MG63 (cell line): ENCODE measurements at places on chromosomes 13 and 19. TPM values are rescaled to one million over a fixed set of nuclear protein-coding genes. Genes with fewer than 3 reads are reported as not detected.
A peak's percentile ranks its signal among the peaks of the same experiment; 100 is the strongest.

DNA sequence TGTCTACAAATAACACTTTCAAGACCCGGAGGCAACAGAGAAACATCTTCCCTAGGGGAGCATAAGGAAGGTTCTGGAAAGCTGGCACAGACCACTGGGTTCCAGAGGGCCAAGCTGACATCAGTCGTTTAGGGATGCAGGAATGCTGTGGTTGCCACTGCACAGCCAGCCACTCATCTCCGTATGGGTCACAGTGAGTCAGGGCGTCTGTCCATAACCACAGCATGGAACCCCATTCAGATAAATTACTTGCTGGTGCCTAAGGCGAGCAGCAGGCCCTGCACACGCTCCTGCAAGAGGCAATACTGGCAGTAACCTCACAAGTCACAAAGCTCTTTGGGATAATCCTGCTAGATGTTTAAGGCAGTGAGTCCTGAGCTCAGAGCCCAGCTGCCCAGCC, 140.9 kb upstream of the UBL3 start:
- peak; percentile 86 for DNase-seq

GRCh38 chr13:114056205-114057013, 76.0 kb downstream of the RASA3 start:
- no peak for DNase-seq

DNA sequence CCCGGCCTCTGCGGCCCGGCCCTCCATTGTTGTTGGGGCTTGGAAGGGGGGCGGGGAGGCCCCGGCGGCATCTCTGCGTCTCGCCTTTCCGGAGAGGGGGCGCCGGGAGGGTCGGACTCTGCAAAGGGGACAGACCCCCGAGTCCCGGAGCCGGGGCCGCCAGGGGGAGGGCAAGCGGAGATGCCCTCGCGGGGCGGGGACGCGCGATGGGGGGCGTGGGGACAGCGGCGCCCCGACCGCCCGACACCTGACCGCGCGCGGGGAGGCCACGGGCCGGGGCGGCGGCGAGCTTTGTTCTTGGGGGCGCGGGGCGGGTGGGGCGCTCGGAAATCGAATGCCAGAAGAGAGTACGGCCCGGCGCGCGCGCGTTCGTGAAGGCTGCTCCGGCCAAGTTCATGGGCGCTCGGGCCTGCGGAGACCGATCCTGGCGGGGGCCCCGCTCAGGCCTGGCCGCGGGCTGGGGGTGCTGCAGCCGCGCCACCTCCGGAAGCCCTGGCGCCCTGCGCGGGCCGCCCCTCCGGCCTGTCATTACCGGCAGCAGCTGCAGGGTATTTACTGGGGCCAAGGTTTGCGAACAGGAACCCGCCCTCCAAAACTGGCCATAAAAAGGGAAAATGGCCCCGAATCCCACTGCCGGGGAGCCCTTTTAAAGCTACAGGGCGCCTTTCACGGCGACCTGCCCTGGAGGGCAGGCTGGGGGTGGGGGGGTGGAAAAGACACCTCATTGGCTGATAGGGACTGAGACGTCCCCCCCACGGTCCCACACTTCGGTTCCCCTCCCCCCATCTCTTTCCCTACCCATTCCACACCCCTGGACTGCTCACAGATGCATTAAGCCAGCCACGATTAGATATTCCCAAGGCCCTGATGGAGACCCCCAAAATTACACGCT, 11.1 kb upstream of the NANOS3 start:
- peak; percentile 66 for DNase-seq

- no peak for DNase-seq
Measured at GRCh38 chr13:97133955-97134354, 88.2 kb upstream of the MBNL2 start.

GRCh38 chr13:26664876-26665275, 95.7 kb downstream of the GPR12 start:
- DNase-seq = no peak

GRCh38 chr13:36130552-36131221, 495 bp downstream of the DCLK1 start:
- peak; percentile 54 for DNase-seq

DNA sequence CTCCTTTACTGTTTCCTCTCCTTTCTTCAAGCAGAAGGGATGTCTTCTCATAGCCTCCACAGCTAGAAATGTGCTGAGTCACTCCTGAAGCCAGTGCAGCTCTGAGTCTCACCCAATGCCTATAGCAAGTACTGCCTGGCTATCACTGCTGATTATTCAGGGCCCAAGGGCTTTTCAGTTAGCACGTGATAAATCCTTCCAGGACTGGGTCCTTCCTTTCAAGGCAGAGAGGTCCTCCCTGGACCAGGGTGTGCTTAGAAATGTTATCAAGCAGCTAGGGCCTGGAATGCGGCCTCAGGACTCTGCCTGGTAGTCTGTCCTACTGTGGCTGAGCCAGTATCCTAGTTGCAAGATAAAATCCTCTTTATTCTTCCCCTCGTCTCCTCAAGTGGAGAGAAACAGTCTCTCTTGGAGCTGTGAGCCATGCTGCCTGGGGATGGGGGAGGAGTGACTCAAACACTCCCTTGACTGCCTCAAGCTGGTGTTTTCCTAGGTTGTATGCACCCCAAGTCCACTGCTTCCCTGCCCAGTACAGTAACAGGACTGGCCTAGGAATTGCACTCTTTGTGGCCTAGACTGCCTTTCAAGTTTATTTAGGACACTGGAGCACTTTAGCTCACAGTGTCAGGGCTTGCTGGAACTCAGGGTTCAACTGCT, 198.7 kb upstream of the SERP2 start:
- DNase-seq = peak; percentile 7

DNA sequence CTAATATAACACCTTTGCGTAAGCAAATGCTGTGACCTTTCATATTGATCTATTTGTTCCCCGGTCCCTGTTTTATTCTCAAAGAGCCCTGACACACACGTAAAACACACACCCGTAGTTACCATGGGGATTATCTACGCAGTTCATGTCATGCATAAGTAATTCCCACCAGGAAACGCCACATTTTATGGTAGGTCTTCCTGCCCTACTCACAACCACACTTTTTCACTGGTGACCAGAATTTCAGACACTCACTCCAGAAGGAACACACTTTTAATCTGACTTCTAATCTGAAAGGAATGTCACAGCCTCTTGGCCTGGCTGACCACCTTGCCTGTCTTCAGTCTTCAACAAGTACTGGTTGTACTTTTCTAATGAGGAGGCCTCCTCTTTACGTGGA, 46.8 kb downstream of the SLC7A1 start:
- DNase-seq = no peak

DNA sequence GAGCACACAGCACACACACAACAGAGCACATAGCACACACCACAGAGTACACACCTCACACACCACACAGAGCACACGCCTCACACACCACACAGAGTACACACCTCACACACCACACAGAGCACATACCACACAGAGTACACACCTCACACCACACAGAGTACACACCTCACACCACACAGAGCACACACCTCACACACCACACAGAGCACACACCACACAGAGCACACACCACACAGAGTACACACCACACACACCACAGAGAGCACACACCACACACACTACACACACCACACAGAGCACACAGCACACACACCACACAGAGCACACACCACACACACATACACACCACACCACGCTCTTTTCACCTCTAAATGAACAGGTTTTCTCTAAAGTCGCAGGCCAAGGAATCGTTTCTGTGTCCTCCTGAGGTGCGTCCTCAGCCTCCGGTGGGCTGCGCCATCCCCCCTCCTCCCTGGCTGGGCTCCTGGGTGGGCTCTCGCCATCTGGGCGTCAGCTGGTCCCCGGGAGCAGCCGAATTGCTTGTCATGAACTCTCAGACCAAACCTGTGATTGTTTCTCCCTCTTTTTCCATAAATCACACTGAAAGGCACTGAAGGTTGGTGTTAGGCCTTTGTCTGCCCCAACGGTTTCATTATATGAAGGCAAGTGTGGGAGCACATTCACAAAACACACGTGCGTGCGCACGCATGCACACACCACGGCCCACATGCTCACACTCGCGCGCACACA, 37.4 kb downstream of the TMEM255B start:
- no peak for DNase-seq

GRCh38 chr13:41588899-41589298, 131.5 kb downstream of the RGCC start:
- DNase-seq = peak; percentile 47

DNA sequence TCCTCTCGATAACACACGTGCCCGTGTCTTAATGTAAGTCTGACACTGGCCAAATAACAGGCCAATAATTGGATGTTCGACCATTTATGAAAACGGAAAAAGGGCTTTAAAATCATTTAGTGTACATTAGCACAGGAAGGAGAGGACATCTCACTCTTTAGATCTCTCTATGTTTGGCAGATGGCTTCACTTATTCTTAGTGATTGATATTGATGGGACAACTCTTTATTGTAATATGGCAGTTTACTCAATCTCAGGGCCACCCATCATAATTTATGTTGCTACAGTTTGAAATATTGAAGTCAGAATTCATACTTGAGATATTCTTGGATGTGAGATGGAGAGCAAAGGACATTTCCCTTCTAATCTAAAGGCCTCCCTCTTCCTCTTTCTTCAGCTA, 430.7 kb upstream of the ARGLU1 start:
- DNase-seq = no peak

DNA sequence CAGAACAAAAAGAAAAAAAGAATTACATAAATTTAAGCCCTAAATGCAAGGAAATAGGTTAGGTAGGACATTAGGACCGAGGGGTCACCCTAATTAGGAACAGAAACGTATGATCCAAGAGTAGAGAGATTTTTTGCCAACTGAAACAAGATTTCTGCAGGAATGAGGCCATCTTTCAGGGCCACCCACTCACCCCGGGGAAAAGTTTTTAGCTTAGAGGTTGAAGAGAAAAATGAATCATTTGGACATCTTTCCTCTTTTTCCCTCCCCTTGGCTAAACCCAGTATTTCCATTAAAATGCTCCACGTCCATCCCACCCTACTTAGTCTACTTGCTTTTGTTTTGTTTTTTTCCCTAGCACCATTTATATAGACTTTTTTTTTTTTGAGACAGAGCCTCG, 10.6 kb upstream of the PNMA8A start:
- DNase-seq = peak; percentile 55

GRCh38 chr19:574658-575526, 2.5 kb downstream of the BSG start:
- no peak for DNase-seq

GRCh38 chr13:76289558-76289957, 596.6 kb downstream of the KCTD12 start:
- no peak for DNase-seq

- DNase-seq = peak; percentile 48
Measured at GRCh38 chr13:35475212-35475959, 1.1 kb downstream of the MAB21L1 start.

DNA sequence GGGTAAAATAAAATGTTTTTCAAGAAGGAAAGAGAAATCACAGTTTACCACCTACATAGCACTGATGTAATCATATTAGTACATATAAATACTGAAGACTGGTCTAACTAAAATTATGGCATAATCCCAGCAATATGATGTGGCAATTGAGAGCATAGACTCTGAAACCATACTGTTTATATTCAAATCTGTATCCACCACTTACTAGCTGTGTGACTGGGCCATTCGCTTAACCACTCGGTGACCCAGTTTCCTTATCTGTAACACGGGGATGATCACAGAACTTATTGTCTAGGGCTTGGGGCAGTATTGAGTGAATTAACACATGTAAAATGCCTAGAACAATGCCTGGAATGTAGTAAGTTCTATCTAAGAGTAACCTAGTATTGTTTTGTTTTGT, 13.1 kb upstream of the GTF3A start:
- DNase-seq = no peak

DNA sequence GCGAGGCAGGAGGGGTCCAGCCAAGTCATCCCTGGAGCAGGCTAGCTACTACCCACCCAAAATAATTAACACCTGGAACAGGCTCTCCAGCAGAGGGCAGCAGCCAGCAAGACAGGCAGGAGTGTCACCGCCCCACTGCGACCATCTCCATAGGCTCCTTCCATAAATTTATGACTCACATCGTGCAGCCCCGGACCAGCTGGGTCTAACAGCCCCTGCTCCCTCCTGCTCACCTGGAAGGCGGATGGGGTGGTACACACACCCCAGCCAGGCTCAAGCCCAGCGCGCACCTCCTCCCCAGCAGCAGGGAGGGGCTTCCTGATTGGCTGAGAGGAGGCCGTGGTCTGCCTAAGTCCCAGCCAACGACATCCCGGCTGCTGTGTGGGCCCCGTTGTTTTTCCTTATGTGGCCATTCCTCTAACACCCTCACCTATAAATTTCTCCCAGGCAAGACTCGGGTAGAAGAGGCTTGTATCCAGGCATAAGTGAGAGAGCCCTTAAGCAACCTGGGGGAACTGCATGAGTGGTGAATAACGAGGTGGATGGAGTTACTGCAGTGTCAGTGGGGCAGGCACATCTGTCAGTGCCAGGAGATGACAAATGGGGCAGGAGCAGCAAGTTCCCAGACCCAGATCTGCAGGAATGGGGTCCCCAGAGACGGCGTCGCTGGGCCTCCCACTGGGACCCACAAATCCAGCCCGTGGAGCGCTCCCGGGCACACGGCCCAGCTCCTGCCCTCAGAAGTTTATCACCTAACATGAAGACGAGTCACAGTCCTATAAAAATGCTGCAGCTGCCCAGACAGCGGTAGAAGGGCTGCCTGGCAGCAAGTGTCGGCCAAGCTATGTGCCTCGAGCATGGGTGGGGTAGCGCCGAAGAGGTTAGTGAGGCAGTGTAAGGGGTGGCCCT, 43.1 kb downstream of the CEBPG start:
- peak; percentile 74 for DNase-seq

- peak; percentile 96 for DNase-seq
Measured at GRCh38 chr19:41323430-41324125, 13.6 kb downstream of the CCDC97 start.

- DNase-seq = no peak
Measured at GRCh38 chr19:50719566-50719965, at the start of gene SHANK1. Gene SHANK1, minus strand, starts transcription at chr19:50719802. Its CDS starts 2,883 bp downstream, at chr19:50716919.

GRCh38 chr13:75766636-75767035, 130.5 kb downstream of the LMO7 start:
- no peak for DNase-seq

DNA sequence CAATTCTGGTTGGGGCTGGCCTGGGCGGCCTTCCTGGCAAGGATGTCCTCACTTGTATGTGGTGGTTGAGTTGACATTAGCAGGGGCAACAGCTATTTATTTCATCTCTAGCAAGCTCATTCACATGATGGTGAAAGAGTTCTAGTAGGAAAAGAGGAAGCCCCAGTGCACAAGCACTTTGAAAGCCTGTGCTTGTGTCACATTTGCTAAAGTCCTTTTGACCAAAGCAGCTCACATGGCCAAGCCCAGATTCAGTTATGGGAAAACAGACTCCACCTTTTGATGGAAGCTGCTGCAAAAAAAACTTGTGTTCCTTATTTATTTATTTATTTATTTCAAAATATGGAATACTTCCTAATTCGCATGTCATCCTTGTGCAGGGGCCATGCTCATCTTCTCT, 17.2 kb downstream of the GTF2F2 start:
- DNase-seq = no peak

GRCh38 chr19:19098703-19099632, 35.2 kb downstream of the SLC25A42 start:
- DNase-seq = no peak

The PSG2 gene
- total RNA-seq = not detected in 2 replicates

The GSX1 gene
- total RNA-seq = not detected in 2 replicates

The FAM32A gene
- 128 and 150 TPM in 2 replicates for total RNA-seq

The WDR88 gene
- not detected in 2 replicates for total RNA-seq

The ZNF223 gene
- 0.63 and 2.9 TPM in 2 replicates for total RNA-seq

The ADGRE2 gene
- total RNA-seq = not detected in 2 replicates

The KLK13 gene
- total RNA-seq = not detected in 2 replicates

The THSD1 gene
- 11.3 and 17.9 TPM in 2 replicates for total RNA-seq

The VSTM1 gene
- total RNA-seq = not detected in 2 replicates

The C1QTNF9 gene
- not detected in 2 replicates for total RNA-seq
